ENCODE measurements at places on chromosomes 16 and 17. TPM values are rescaled to one million over a fixed set of nuclear protein-coding genes. Genes with fewer than 3 reads are reported as not detected.
A peak's percentile ranks its signal among the peaks of the same experiment; 100 is the strongest.

GRCh38 chr16:57689762-57690558 lies 4.6 kb upstream of the DRC7 start:
- H3K4me1 ChIP-seq: peaks cover 9% of the 10 kb centered on the region
- DNase-seq: no peak
- no peak overlapping the region for H3K27ac ChIP-seq
- no peaks in the 10 kb centered on the region for H3K27me3 ChIP-seq
- H3K4me3 ChIP-seq: no peak overlapping the region

DNA sequence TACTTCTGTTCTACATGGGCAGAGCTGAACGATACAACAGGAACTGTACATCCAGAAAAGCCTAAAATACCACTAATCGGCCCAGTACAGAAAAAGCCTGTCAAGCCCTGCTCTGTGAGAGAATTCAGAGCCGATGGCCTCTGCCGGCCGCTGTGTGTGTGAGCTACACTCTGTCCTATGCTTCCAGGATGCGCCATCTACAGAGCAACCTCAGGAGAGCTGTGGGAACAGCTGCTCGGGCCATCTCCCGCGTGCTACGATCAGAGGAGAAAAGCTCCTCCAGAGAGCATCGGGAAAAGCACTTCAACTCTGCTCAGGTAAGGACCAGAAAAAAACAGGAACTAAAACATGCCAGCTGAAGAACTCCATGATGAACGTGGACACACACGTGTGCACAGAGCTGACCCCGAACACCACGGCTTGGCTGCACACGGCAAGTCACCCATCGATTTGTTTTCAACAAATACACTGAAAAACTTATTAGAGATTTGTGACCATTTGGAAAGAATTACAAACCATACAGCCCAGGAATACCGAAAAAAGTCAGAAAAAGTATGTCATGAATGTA lies 115.9 kb downstream of the ANKRD11 start:
- H3K27ac ChIP-seq: peak overlapping the region; percentile 4
- H3K36me3 ChIP-seq: no peaks in the 10 kb centered on the region
- no peak for DNase-seq
- peaks cover 7% of the 10 kb centered on the region for H3K4me1 ChIP-seq
- no peaks in the 10 kb centered on the region for H3K27me3 ChIP-seq

GRCh38 chr17:40416671-40417070 lies 1.0 kb downstream of the TOP2A start:
- H3K27me3 ChIP-seq: no peaks in the 10 kb centered on the region
- no peak overlapping the region for H3K27ac ChIP-seq
- H3K4me3 ChIP-seq: no peak overlapping the region
- no peaks in the 10 kb centered on the region for H3K36me3 ChIP-seq
- no peak for DNase-seq

DNA sequence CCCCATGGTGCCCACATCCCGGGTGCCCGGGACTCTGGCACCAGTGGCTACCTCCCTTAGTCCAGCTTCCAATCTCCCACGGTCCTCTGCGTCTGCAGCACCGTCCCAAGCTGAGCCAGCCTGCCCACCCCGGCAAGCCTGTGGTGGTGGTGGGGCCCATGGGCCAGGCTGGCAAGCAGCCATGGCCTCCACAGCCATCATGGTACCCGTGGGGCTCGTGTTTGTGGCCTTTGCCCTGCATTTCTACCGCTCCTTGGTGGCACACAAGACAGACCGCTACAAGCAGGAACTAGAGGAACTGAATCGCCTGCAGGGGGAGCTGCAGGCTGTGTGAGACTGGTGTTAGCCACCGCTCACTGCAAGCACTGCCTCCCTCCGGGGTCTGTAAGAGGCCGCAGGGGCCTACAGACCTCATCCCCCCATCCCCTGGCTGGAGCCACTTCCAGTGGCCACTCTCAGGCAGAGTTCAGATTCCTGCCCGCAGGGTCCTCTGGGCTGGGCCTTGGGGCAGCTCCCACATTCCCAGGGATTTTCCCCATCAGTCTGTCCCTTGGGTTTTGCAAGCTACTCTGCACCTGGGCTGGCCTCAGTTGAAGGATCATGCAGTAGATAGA lies 3.9 kb upstream of the SETD1A start:
- H3K4me1 ChIP-seq: peaks cover 17% of the 10 kb centered on the region
- no peaks in the 10 kb centered on the region for H3K36me3 ChIP-seq
- no peak overlapping the region for H3K27ac ChIP-seq
- DNase-seq: peak; percentile 88

GRCh38 chr16:63717806-63718205 lies 1404.1 kb downstream of the CDH11 start:
- no peaks in the 10 kb centered on the region for H3K27me3 ChIP-seq
- H3K36me3 ChIP-seq: no peaks in the 10 kb centered on the region
- H3K4me1 ChIP-seq: no peaks in the 10 kb centered on the region

DNA sequence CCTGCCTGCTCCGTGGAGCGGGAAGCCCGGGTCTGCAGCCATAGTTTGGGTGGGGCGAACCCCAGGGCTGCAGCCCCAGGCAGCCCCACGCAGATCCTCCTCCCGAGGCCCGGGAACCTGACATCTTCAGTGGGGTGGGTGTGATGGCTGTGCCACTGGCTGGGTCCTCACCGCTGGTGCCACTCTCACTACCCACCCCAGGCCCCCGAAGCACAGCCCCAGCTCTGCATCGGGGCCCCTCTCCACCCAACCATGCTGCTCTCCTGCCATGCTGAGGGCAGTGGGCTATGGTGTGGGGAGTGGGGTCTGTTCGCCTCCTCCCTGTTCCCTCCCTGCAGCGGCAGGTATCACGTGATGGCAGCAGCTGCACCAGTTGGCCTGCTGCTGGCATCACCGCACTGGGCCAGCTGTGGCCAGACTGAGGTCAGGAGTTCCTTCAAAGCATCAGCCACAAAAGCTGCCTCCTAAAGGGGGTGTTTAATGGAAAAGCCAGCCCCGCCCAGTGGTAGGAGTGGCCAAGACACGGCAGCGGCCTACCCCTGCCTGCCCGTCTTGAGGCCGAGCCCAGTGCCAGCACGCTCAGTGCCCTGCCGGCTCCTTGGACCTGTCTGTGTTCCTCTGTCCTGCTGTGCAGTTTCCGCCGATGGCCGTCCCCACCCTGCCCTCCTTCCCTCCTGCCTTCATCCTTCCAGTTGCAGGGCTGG lies 10.8 kb downstream of the KCTD5 start:
- no peak overlapping the region for H3K27ac ChIP-seq
- no peak overlapping the region for H3K4me3 ChIP-seq
- H3K27me3 ChIP-seq: no peaks in the 10 kb centered on the region
- no peak for DNase-seq
- no peaks in the 10 kb centered on the region for H3K4me1 ChIP-seq

GRCh38 chr16:17471719-17472461 lies 1.1 kb upstream of the XYLT1 start:
- peak overlapping the region; percentile 82 for H3K27ac ChIP-seq
- no peaks in the 10 kb centered on the region for H3K36me3 ChIP-seq
- H3K4me1 ChIP-seq: peaks cover 22% of the 10 kb centered on the region
- no peak for DNase-seq
- H3K27me3 ChIP-seq: no peaks in the 10 kb centered on the region

- H3K27ac ChIP-seq: no peak overlapping the region
- H3K4me3 ChIP-seq: no peak overlapping the region
- DNase-seq: no peak
- peaks cover 10% of the 10 kb centered on the region for H3K4me1 ChIP-seq
- H3K27me3 ChIP-seq: no peaks in the 10 kb centered on the region
These were observed 7.6 kb downstream of the NUP93 start for GRCh38 chr16:56737539-56737938.

DNA sequence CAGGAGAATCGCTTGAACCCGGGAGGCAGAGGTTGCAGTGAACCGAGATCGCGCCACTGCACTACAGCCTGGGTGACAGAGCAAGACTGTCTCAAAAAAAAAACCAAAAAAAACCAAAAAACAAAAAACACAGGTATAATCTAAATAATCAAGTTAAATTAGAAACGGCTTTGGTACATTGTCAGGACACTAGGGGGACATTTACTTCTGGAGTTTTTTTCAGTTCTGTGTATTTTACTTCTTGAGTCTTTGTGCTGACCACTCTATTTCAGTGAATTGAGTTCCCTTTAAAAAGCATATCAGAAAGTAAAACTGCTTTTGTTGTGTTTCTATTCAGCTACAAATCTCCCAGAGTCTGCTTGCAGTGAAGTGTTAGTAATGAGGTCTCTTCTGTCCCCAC lies 36.3 kb downstream of the DHRS7B start:
- no peak for DNase-seq
- H3K27me3 ChIP-seq: no peaks in the 10 kb centered on the region
- H3K4me3 ChIP-seq: no peak overlapping the region
- no peaks in the 10 kb centered on the region for H3K4me1 ChIP-seq
- no peaks in the 10 kb centered on the region for H3K36me3 ChIP-seq
- H3K27ac ChIP-seq: no peak overlapping the region

- DNase-seq: peak; percentile 55
- H3K4me3 ChIP-seq: no peak overlapping the region
- no peaks in the 10 kb centered on the region for H3K36me3 ChIP-seq
- H3K27ac ChIP-seq: peak overlapping the region; percentile 85
- H3K4me1 ChIP-seq: peaks cover 21% of the 10 kb centered on the region
These were observed 11.6 kb upstream of the MFAP4 start for GRCh38 chr17:19398301-19399181.

Gene TEDC2
- 6.2 TPM for total RNA-seq

Gene PRSS36
- total RNA-seq: 0.63 TPM

All from hepatocyte (in vitro differentiated cells).